ENCODE measurements at places on chromosomes 7 and 10. TPM values are rescaled to one million over a fixed set of nuclear protein-coding genes. Genes with fewer than 3 reads are reported as not detected.
A peak's percentile ranks its signal among the peaks of the same experiment; 100 is the strongest.

- H3K4me1 ChIP-seq: peaks cover 59% of the 10 kb centered on the region
- no peak for DNase-seq
- H3K36me3 ChIP-seq: no peaks in the 10 kb centered on the region
- no peak overlapping the region for H3K4me3 ChIP-seq
- H3K27ac ChIP-seq: no peak overlapping the region
These were observed 8.4 kb downstream of the AQP1 start for GRCh38 chr7:30920021-30920583.

DNA sequence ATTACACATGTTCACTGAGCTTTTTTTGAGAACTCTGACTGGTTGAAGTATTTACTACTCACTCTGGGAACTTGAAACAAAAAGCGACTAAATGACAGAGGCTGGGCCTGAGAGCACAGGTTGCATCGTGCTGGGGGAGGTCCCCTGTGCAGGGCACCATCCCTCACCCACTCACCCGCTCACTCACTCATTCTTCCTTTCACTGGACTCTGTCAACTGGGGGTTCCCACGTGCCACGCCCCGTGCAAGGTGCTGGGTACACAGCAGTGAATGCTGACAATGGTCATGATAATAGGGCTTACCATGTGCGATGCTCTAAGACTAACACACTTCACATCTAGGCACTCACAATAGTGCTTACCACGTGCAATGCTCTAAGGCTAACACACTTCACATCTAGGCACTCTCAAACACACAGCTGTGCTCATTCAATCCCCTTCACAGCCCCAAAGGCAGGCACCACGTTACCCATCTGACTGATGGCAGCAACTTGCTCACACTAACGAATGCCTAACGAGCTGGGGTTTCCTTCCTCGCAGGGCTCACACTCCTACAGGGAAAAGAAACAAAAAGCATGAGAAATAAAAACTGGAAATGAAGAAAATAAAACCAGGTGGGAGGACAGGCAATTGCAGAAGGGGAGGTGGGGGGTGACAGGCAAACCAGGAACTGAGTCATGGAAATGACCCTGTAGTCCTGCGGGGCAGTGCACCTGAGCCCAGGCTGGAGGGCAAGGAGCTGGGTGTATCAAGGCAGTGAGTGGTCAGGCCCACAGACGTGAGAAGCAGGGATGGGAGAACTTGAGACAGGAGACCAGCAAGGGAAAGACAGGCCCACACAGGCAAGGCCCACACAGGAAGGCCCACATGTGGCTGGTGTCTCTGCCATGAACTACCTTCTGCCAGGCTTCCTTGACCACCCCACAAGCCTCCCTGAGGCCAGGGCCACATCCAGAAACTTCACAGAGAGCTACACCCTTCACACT lies 147.0 kb upstream of the FAM20C start:
- H3K36me3 ChIP-seq: no peaks in the 10 kb centered on the region
- no peak overlapping the region for H3K4me3 ChIP-seq
- H3K4me1 ChIP-seq: no peaks in the 10 kb centered on the region
- DNase-seq: no peak
- no peak overlapping the region for H3K27ac ChIP-seq
- peaks cover 67% of the 10 kb centered on the region for H3K27me3 ChIP-seq

- no peaks in the 10 kb centered on the region for H3K4me1 ChIP-seq
- no peak overlapping the region for H3K27ac ChIP-seq
- H3K4me3 ChIP-seq: no peak overlapping the region
These were observed 53.3 kb downstream of the TFPI2 start for GRCh38 chr7:93837245-93837644.

- no peaks in the 10 kb centered on the region for H3K4me1 ChIP-seq
- no peak within 1 kb of the TSS for H3K27ac ChIP-seq
- H3K4me3 ChIP-seq: no peak within 1 kb of the TSS
- no peaks in the 10 kb centered on the region for H3K36me3 ChIP-seq
- DNase-seq: no peak
These were observed at the start of gene PRSS2 for GRCh38 chr7:142770661-142771352. Gene PRSS2, plus strand, starts transcription at chr7:142770970. Its CDS starts 13 bp downstream, at chr7:142770983.

GRCh38 chr7:33039257-33039902 lies 23.2 kb downstream of the NT5C3A start:
- peaks cover 9% of the 10 kb centered on the region for H3K36me3 ChIP-seq
- H3K27me3 ChIP-seq: no peaks in the 10 kb centered on the region
- DNase-seq: no peak
- no peak overlapping the region for H3K27ac ChIP-seq

DNA sequence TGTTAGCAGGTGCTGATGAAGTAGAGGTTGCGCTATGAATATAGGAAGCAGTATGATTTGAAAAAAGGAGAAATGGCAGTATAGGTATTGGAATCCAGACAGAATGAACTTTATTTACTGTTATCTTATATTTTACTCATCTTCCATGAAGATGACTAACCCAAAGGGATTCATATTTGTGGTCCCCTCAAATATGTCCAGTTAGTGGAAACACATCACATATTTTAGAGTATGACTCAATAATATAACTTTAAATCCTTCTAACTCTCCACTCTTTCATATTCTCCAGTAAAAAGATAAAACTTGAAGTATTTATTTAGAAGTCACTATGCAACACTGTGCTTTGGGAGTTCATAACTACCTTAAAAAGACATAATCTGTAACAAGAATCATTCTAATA lies 286.5 kb upstream of the LRRTM3 start:
- H3K4me1 ChIP-seq: no peaks in the 10 kb centered on the region
- no peak overlapping the region for H3K27ac ChIP-seq
- no peaks in the 10 kb centered on the region for H3K36me3 ChIP-seq
- DNase-seq: no peak
- no peaks in the 10 kb centered on the region for H3K27me3 ChIP-seq

DNA sequence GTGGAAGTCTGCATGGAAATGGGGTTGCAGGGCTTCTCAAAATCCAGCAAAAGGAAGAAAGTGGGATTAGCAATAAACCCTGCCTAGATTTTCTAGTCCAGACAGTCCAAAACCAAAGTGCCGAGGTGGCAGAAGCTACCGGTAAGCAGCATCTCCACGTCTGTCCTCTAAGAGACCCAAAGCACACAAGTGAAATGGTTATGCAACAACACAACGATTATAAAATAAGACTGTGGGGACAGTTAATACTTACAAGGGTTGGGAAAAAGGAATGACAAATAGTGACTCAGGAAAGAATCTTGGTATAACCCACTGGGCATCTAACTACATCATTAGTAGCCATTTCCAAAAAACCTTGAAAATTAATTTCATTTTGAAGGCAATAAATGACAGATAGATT lies 24.7 kb downstream of the CREB3L2 start:
- peaks cover 36% of the 10 kb centered on the region for H3K4me1 ChIP-seq
- DNase-seq: no peak
- no peaks in the 10 kb centered on the region for H3K27me3 ChIP-seq
- H3K27ac ChIP-seq: no peak overlapping the region
- H3K36me3 ChIP-seq: peaks cover 7% of the 10 kb centered on the region

DNA sequence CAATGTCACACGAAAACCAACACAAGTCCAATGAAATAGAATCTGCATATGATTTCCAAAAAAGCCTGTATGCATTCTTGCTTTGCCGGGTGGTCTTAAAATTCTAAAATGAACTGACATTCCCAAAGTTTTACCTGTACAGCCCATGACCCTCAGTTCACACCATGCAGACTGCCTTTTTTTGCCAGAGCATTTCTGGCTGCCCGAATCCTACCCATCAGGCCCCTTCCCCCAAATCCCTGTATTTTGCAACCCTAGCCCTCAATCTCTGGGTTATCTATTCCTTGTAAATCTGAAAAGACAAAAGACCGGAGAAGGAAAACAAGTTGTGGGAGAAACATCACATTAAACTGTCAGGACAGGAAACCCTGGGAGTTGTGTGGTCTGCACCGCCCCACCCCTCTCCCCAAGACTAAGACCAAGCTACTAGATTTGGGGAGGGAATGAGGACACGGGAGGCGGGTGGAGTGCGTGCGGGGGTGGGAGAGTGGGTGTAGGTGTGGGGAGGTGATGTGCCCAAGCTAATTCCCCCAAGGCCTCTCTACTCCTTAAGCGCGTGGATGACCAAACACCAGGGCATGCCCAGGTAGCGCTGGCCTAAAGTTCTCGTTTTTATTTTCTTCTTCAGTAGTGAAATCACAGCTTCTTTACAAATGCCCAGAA lies 1.4 kb downstream of the JCAD start:
- H3K4me1 ChIP-seq: no peaks in the 10 kb centered on the region
- H3K4me3 ChIP-seq: no peak overlapping the region
- H3K36me3 ChIP-seq: no peaks in the 10 kb centered on the region
- no peak overlapping the region for H3K27ac ChIP-seq

TRA2A gene
- total RNA-seq: 81.6 TPM

DNA sequence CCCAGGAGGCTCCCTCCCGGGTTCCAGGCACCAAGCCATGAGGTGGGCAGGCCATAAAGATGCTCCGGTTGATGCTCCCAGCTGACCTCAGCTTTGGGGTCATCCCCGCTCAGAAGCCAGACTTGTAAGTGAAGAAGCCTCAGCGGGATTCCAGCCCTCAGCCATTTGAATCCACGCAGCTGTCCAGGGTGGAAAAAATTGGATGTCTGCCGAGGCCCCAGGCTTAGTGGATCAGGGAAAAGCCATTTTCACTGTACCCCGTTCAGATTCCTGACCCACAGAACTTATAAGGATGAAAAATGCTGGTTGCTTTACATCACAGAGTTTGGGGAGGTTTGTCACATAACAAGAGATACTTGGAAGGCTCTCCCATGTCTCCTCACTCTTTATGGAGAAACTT lies 49.2 kb upstream of the CPN1 start:
- DNase-seq: no peak
- H3K27me3 ChIP-seq: no peaks in the 10 kb centered on the region
- no peaks in the 10 kb centered on the region for H3K36me3 ChIP-seq
- no peak overlapping the region for H3K4me3 ChIP-seq
- H3K4me1 ChIP-seq: peaks cover 8% of the 10 kb centered on the region

GRCh38 chr10:74174521-74174920 lies 23.5 kb downstream of the ADK start:
- H3K27ac ChIP-seq: peak overlapping the region; percentile 4
- H3K27me3 ChIP-seq: no peaks in the 10 kb centered on the region
- H3K4me3 ChIP-seq: no peak overlapping the region
- peaks cover 6% of the 10 kb centered on the region for H3K36me3 ChIP-seq
- H3K4me1 ChIP-seq: peaks cover 13% of the 10 kb centered on the region

GRCh38 chr7:140485500-140486265 lies 6.4 kb upstream of the MKRN1 start:
- H3K4me1 ChIP-seq: peaks cover 41% of the 10 kb centered on the region
- H3K27ac ChIP-seq: no peak overlapping the region
- no peak overlapping the region for H3K4me3 ChIP-seq
- H3K27me3 ChIP-seq: no peaks in the 10 kb centered on the region
- H3K36me3 ChIP-seq: no peaks in the 10 kb centered on the region

DNA sequence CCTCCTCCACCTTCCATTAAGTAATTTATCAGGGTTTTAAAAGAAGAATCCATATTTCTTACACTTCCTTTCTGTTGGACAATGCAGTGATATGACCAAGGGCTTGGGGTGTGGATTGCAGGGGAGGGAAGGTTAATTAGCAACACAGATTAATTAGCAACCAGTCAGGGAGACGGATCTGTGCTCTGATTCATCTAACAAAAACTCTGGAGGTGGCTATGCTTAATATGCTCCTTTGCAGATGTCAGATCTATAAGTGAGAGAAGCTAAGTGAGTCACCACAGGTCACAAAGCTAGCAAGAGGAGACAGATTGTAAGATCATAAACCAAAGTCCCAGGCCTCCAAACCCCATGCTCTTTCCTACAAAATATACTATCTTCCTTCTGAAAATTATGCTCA lies 178.8 kb upstream of the ITGB1 start:
- H3K4me1 ChIP-seq: no peaks in the 10 kb centered on the region
- DNase-seq: no peak
- no peak overlapping the region for H3K4me3 ChIP-seq
- H3K27ac ChIP-seq: no peak overlapping the region
- no peaks in the 10 kb centered on the region for H3K36me3 ChIP-seq

DNA sequence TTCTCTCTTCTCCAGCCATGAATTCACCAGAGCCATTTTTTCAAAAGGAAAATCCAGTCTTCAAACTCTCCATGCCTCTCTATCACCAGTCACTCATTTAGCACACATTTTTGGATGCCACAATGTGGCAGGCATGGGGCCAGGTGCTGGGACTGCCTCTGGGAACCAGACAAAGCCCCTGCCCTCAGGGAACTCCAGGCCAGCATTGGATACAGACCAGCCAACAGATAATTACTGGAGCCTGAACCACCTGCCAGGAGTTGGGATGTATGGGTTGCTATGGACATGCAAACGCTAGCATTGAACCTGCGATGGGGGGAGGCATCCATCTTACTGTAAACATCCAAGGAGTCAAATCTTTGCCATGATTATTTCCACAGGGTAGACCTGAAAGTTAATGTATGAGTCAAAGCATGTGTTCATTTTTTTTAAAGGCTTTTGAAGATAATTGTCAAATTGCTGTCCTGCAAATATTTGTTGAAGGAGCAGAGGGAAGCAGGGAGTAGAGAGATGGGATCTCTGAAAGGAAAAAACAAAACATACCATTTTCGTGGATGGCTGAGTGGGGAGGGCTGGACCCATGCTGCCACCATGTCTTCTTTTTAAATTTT lies 43.2 kb downstream of the SRRM3 start:
- DNase-seq: no peak
- H3K27me3 ChIP-seq: peaks cover 16% of the 10 kb centered on the region
- H3K4me3 ChIP-seq: no peak overlapping the region
- H3K36me3 ChIP-seq: no peaks in the 10 kb centered on the region
- H3K27ac ChIP-seq: no peak overlapping the region

POU6F2 gene
- total RNA-seq: 1.5 TPM

CFAP70 gene
- 0.86 TPM for total RNA-seq

GRCh38 chr7:42618651-42619360 lies 293.1 kb downstream of the C7orf25 start:
- no peaks in the 10 kb centered on the region for H3K4me1 ChIP-seq
- no peak overlapping the region for H3K27ac ChIP-seq
- no peaks in the 10 kb centered on the region for H3K27me3 ChIP-seq
- no peak overlapping the region for H3K4me3 ChIP-seq
- no peaks in the 10 kb centered on the region for H3K36me3 ChIP-seq

DNA sequence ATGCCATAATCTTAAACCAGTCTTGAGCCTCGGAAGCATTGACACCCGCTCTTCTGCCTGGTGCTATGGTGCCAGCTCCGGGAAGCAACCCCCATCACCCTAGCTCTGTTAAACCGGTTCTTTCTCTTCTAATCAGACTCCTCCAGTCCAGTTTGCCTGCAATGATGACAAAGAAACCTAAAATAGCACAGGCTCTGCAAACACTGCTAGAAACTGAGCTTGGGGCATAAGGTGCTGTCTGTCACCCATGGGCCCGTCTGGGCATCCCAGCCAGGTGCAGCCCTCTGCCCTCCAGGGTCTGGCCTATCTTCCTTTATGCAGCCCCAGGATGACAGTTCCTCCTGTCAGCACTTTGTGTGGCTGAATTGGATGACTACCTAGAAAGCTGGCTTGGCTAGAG lies 14.2 kb upstream of the CAMK2G start:
- DNase-seq: no peak
- no peak overlapping the region for H3K4me3 ChIP-seq
- no peak overlapping the region for H3K27ac ChIP-seq
- peaks cover 26% of the 10 kb centered on the region for H3K4me1 ChIP-seq
